H54 (cell line): ENCODE measurements at places on chromosomes 3 and 15.

DNA sequence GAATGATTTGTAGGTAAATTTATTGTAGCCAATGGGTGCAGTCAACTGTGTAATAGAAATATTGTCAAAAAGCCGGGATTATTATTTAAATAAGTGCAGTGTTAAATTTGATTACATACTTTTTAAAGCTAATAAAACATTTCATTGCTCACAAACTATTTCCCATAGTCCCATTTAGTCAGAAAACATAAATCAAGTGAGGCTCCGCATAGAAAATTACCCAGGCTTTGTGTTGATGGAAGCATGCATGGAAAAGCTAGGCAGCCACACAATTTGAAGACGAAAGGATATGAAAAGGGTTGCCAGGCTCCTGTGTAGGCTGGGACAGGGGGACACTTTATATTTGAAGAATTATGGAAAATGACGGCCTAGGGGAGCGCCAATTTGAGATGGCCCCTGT lies 82.3 kb downstream of the LRTM1 start:
- DNase-seq, result no peak

DNA sequence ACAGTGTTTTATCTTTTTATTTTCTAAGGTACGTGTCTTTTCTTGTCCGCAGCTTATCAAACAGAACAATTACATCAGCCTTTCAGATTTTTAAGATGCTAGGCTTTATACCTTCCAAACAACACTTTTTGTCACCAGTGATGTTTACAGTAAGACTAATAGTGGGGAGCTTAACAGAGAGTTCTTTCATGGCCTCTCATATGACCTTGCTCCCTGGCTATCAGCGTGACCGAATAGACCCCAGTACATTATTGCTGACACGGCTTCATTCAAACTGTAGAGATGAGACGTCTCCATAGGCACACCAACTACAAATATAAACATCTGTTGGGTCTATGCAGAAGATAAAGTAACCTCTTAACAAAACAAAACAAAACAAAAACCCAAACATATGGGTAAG lies 477.6 kb upstream of the KCNMB2 start:
- no peak for DNase-seq

DNA sequence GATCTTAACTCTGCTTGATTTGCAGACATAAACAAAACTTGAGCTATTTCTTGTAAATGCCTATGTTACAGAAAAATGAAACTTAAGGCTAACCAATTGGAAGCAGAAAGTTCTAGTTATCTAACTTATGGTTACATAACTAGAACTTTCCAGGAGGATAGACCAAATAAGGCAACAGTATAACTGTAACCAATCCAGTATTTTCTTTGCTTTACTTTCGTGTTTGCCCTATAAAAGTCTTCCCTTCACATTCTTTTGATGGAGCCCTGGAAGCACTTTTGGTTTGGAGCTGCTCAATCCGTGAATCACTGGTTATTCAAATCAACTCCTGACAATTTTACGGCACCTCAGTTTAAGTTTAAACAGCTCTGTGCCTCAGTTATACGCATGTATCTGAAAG lies 164.6 kb downstream of the SUCLG2 start:
- no peak for DNase-seq

GRCh38 chr3:101466465-101467309 lies 46.3 kb downstream of the SENP7 start:
- DNase-seq, result no peak
